ENCODE measurements at places on chromosomes 4 and X.

GRCh38 chrX:13305108-13305507, 14.7 kb downstream of the ATXN3L start:
- DNase-seq = no peak

DNA sequence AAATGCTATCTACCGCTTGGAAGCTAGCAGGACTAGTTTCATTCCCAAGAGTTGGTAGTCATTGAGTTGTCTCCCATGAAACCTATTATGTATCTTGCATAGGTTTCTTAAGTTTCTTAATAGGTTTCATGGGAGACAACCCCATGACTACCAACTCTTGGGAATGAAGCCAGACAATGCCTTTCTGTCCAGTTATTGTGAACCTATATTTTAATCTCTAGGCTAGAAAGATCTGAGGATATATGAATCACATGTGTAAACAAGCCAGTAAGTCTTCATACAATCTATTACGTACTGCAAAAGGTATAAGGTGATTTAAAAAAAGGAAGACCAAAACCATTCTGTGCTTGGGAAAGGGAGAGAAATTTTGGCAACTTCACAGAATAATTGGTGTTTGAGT, 162.6 kb downstream of the INPP4B start:
- DNase-seq = no peak

- DNase-seq = peak; percentile 58
Measured at GRCh38 chr4:124206779-124207605, 505.5 kb downstream of the ANKRD50 start.

DNA sequence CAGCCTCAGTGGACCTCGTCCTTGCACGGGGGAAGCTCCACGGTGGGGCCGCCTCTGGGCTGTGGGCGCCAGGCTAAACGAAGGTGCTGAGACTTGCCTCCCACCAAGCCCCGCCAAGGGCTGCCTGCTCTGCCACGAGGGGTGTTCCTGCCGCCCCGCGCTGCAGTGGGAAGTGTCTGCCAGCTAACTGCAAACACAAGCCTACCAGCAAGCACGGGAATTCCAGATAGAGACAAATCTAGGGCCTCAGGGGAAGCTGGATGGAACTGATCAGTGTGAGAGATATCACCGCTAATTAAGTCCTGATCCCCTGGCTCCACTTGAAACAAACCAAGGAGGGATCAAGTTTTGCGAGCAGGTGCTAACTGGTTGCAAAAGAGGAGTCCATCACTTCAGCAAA, 181.6 kb upstream of the LEF1 start:
- no peak for DNase-seq

GRCh38 chr4:186015212-186015817, 53.6 kb upstream of the TLR3 start:
- DNase-seq = no peak

GRCh38 chr4:31259119-31259518, 539.0 kb downstream of the PCDH7 start:
- DNase-seq = no peak

GRCh38 chrX:48648336-48648751, 35.3 kb upstream of the WAS start:
- peak; percentile 12 for DNase-seq

- DNase-seq = no peak
Measured at GRCh38 chrX:19862634-19863211, 24.7 kb downstream of the SH3KBP1 start.

DNA sequence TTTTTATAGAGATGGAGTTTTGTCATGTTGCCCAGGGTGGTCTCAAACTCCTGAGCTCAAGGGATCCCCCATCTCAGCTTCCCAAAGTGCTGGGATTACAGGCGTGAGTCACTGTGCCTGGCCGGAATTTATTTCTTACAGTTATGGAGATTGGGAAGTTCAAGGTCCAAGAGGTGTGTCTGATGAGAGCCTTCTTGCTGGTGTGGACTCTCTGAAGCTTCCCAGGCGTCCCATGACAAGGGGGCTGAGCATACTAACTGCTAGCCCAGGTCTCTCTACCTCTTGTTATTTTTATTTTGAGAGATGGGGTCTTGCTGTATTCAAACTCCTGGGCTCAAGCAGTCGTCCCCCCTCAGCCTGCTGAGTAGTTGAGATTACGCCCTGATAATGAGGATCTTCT, 2.9 kb upstream of the NSD2 start:
- DNase-seq = no peak

- no peak for DNase-seq
Measured at GRCh38 chr4:8639777-8640720, 47.5 kb downstream of the CPZ start.

DNA sequence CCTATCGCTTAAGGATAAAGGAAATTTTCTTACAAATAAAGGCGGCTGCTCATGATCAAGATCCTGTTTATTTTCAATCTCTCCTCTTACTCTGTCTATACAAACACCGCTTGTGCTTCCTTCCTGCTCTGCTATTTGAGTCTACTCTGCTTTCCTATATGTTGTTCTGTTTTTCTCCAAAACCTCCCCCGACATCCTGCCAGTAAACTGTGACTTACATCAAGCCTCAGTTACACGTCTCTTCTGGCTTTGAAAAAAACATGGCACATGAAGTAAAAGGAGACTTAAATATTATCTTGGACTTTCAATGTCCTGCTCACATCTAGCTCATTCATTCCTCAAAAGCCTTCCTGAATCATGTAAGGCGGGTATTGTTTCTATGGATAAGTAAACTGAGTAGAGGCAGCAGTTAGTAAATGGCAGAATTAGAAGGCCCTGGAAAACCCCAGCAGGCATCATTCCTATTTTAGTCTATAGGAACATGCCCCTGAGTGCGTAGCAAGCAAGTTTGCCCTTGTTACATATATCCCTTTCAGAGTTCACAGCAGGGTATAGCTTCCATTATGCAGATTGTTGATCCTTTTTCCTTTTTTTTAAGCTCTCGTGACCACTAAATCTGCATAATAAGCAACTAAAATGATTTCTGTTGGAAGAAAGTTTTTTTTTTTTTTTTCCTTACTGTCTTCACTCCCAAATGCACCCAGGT, 280.1 kb downstream of the RAPGEF2 start:
- DNase-seq = no peak

- DNase-seq = no peak
Measured at GRCh38 chr4:56211202-56211601, 176.1 kb downstream of the AASDH start.

DNA sequence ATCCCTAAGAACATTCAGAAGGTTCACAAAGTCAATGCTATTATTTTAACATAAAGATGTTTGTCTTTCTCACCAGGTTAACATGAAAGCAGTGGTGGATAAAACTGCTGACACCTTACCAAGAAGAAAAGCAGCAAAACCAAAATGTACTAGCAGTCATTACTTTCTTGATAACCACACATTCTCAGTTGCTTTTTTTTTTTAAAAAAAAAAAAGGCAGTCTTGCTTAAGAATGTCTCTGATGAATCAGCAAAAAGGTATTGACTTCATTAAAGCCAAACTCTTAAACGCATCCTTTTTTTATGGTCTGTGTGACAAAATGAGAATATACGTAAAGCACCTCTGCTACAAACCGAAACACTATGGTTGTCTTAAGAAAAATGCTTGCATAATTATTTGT, 31.9 kb downstream of the CDKL2 start:
- peak; percentile 15 for DNase-seq

GRCh38 chr4:53040459-53040815, 178.3 kb downstream of the RASL11B start:
- DNase-seq = peak; percentile 67

GRCh38 chr4:125505621-125506020, 190.9 kb downstream of the FAT4 start:
- DNase-seq = no peak

- DNase-seq = no peak
Measured at GRCh38 chrX:69287095-69287494, 121.8 kb upstream of the PJA1 start.

DNA sequence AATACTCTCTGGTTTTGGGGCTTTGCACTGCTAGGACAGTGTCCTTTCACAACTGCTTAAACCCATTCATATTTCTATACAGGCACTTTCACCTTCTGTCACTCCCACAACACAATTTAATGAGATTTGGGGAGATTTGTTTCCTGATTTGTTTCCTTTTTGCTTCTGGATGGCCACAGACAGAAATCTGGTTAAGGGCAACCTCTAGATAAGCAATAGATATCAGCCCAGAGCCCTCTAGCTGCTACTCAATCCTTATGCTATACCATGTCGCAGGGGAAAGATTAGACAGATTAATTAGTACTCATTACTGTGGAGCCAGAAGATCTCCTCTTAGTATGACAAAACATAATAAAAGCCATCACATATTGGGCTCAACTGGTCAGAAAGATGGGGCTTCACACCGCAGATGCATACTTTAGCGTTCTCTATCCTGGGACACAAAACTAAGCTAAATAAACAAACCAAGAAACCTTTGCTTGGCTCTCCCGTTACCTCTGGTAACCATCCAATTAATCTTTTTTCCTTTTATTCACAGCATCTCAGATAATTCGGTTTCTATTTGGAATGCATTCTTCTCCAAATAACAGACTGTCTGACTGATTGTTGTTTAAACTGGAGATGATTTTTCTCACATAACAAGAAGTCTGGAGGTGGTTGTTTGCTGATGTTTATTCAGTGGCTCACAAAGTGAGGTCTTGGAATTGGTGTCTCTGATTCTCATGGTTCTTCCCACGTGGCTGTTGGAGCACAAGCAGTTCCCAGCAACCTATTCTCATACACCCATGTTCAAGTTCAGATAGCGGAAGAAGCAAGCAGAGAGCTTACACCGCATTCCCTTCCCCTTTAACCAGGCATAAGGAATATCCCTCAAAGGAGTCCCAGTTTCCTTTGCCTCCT, 41.0 kb upstream of the ZNF330 start:
- DNase-seq = no peak

DNA sequence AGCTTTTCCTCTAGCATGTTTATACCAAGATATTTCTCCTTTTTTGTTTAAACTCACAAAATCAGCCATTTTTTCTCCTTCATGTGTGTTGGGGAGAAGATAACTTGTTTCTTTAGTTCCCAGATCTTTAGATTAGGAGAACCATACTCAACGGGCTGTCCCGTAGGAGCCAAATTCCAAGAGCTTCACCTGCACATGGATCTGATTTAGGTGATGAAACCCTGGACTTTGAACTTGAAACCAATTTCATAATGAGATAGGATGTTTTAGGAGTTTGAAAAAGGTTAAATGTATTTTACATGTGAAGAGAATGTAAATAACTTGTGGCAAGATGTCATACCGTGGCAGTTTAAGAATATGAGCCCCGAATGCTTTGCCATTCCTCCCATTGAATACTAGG, 280.0 kb upstream of the PCDH18 start:
- no peak for DNase-seq

DNA sequence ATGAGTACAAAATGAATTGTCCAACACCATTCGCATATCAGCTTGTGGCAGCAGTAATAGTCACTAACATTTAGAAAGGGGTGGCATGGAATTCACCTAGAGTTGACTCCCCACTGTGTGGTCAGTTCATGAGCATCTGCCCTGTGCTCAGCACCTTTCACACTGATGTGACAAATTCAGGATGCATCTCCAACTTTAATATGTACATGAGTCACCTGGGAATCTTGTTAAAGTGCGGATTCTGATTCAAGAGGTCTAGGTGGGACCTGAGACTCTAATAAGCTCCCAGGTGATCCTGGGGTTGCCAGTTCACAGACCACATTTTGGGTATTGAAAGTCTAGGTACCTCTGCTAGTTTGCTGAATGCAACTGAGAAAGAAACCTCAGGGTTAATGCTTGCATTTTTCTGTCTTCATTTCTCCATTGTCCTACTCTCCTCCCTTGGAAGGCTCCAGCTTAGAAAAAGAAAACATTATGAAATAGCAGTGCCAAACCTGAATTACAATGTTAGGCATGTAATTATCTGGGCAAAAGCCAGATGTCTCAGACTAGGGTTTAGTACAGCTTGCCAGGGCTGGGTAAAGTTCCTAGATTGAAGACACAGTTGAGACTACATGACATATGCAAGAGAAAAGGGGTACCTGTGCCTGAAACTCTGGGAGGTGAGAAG, 32.7 kb downstream of the TMSB4X start:
- no peak for DNase-seq

GRCh38 chr4:127416115-127416514, 216.6 kb upstream of the INTU start:
- DNase-seq = no peak

DNA sequence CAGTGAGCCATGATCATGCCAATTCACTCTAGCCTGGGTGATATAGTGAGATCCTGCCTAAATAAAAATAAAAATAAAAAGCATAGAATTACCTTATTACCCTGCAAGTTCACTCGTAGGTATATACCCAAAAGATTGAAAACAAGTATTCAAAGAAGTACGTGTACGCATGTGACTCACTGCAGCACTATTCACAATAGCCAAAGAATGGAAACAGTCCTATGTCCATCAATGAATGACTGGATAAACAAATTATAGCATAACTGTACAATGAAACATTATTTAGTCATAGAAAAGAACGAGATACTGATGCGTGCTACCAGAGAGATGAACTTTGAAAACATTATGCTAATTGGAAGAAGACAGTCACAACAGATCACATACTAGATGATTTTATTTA, 204.6 kb upstream of the DIAPH2 start:
- DNase-seq = peak; percentile 1

GRCh38 chr4:55216863-55217635, 91.7 kb upstream of the KDR start:
- DNase-seq = no peak

DNA sequence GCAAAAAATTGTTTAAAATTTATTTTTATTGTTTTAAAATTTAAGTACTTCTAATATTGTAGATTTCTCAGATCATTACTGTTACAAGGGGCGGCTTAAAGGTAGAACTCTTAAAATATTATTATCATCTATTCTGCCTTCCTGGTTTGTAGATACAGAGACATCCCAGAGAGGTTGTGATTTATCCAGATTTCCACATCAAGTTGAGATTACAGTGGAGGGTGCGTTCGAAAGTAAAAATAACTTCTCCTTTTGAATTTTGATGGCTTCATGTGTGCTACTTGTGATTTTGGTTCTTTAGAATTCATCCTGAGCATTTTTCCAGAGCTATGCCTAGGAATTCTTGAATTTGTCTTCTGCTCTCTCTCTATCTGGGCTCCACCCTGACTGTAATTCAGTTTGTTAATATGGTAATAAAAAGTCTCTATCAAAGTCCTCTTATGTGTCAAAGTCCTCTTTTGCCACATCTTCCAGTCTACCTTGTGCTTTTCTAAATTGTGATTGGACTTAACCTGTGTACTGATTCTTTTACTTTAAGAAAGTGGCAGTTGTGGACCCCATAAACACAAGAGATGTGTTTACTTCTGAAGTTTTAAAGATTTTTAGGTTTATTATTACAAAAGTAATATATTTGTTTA, 37.2 kb downstream of the CLCN3 start:
- DNase-seq = no peak

DNA sequence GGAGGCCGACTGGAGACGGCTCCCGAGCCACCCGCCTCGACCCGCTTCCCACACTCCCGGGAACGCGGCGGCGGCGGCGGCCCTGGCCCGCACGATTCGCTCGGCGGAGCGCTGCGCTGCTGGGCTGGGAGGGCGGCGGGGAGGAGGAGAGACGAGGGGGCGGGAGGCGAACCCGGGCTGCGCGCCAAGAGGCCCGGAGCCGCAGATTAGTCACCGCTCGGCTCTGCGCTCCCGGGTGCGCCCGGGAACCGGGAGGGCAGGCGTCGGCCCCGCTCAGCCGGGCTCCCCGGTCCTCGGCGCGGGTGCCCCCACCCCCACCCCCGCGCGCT, 11.2 kb upstream of the BCOR start:
- DNase-seq = peak; percentile 57

GRCh38 chrX:18026166-18026565, 165.1 kb upstream of the RAI2 start:
- no peak for DNase-seq
